ENCODE measurements at places on chromosomes 16 and 17. TPM values are rescaled to one million over a fixed set of nuclear protein-coding genes. Genes with fewer than 3 reads are reported as not detected.

Gene CCL3
- not detected for polyA plus RNA-seq

Gene MT1H
- 95.7 TPM for polyA plus RNA-seq

Gene SLC16A6
- 0.17 TPM for polyA plus RNA-seq

Gene ABI3
- polyA plus RNA-seq: 3.6 TPM

Gene ACSM2B
- not detected for polyA plus RNA-seq

Gene TERB1
- polyA plus RNA-seq: not detected

Gene PCTP
- polyA plus RNA-seq: 14.1 TPM

Gene ESRP2
- 52.8 TPM for polyA plus RNA-seq

Gene AATK
- 3.6 TPM for polyA plus RNA-seq

Gene SERPINF2
- polyA plus RNA-seq: 3.2 TPM

Gene FBXL16
- 12.8 TPM for polyA plus RNA-seq

Gene AGRP
- polyA plus RNA-seq: not detected

Gene CA10
- polyA plus RNA-seq: 0.75 TPM

Gene AURKB
- polyA plus RNA-seq: 102 TPM

Gene TEX14
- polyA plus RNA-seq: 0.83 TPM

Gene OTOP3
- 0.09 TPM for polyA plus RNA-seq

Gene MMP28
- polyA plus RNA-seq: 0.06 TPM

Gene HOXB1
- polyA plus RNA-seq: not detected

Gene NECAB2
- polyA plus RNA-seq: 7.5 TPM

Gene NSRP1
- 6.1 TPM for polyA plus RNA-seq

Gene SLC6A4
- polyA plus RNA-seq: 0.08 TPM

Gene TP53TG3
- polyA plus RNA-seq: not detected
